Vagina (tissue), 2 donors: ENCODE measurements at places on chromosomes 11 and 22. TPM values are rescaled to one million over a fixed set of nuclear protein-coding genes. Genes with fewer than 3 reads are reported as not detected.

DNA sequence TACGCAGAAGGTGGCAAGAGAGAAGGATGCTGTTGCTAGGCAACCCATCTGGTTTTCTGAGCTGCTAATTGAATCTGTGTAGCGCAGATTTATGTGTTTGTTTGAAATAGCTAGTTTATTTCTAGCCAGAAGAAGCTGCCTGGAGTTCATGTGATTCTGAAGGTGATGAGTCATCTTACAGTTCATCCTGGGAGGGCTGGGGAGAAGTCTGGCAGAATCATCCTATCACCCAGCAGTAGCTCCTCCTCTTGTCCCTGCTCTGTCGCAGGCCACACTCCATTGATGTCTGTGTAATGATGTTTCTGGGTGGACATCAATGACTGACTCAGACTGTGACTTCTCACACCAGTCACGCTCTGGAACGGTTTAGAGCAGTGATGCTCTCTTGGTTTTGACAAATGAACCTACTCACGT lies 4.8 kb upstream of the FBXO7 start:
- DNase-seq, result no peak

DNA sequence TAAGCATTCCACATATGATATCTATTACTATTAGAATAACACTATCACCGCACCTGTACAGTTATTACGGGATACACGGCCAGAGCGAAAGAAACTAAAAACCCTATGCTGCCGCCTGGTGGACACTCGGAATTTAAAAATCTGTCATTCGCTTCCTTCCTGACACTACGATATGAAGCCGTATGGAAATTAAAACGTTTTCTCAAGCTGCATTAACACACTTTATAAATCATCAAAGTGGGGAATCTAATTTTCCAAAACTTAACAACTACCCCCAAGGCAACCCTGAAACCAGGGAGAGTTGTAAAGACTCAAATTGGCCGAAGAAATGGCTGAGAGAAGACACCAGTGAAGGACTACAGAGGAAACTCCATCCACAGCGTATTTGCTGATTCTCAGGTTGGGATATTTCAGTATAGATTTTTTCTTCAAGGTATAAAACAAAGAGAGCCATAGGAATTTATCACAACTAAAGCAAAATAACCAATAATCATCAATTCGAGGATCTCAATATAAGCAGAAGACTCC lies 1.4 kb downstream of the CCDC73 start:
- no peak for DNase-seq

KRTAP5-8 gene
- not detected for total RNA-seq

- no peak for DNase-seq
Observed at GRCh38 chr11:1549338-1550330, 22.4 kb downstream of the DUSP8 start.

DNA sequence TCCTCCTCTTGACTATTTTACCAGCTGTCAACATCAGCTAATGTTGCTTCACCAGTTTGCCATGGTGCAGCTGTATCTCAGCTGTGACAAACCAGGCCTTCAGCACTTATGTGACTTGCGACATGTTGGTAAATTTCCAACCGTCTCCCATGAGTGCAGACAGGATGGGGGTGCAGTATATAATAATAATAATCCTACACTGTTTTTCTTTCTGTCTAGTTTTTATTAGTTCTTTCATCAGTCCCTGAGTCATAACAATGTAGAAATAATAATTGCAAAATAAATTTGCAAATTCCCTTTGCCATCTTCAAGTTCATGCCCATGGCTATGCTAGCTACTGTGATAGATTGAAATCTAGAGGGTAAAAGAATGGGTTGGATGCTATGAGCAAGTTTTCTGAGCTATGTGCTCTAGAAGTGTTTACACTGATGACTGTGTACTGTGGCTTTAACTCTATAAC lies 4.9 kb downstream of the MMP13 start:
- DNase-seq, result no peak
